Cardiac fibroblast (primary cell): ENCODE measurements at places on chromosomes 7 and 10.
A peak's percentile ranks its signal among the peaks of the same experiment; 100 is the strongest.

DNA sequence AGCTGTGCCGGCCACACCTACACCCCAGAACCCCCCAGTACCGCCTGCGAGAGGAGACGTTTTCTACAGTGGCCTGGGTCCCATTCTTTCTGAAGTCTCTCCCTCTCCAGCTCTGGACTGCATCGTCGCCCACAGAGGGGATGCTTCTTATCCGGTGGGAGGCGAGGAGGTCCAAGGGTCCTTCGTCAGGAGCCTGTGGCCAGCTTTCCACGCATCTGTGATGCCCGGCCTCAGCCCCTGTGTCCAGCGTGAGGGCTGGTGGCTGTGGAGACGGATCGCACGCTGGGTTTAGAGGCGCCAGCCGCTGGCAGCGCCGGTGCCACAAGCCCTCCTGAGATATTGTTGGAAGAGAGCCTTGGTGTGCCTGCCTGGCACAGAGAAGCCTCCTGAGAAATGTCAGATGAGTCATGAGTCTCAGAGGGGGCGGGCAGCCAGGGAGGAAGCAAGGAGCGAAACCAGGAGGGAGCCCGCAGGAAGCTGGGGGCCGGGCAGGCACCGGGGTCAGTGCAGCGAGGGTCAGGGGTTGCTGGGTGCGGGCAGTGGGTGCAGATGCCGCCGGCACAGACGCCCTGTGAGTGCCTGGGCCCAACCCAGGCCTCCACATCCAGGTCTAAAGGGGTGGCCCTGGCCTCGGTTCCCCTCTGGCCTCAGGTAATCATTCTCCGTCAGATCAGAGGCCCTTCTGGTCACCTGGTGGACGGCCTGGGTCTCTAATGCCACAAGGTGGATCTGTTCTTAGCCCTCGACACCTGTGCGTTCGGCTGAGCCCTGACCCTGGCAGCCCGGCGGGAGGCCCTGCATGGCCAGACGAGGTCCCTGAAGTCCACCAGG is 86.0 kb upstream of the DIP2C start:
- DNase-seq = peak; percentile 31

DNA sequence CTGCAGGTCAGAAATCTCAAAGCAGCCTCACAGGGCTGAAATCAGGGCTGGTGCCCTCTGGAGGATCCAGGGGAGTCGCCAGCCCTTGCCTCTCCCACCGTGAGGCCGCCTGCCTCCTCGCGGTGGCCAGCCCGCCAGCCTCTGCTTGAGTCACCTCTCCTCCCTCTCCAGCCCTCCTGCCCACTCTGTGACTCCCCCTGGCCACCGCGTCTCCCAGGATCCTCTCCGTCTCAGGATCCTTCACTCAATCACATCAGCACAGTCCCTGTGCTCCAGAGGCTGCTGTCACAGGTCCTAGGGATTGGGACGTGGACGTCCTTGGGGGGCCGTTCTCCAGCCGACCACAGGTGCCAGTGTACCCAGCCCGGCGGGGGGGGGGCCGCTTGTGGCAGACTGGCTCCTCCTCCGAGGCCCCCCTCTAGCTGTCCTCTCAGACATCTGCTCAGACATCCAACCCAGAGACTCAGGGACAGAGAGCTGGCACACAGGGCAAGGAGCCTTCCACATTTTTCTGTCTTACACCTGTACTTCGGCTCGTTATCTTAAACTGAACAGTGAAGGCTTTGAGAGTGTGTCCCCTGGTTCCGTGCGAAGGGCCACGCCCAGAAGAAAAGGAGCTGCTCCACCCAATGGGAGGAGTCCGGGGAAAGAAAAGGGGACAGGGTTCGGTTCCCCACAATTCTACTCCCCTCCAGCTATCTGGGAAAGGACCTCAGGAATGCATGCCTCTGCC is 9.4 kb upstream of the PPP2R2D start:
- no peak for DNase-seq

GRCh38 chr7:137446025-137446424 is 102.5 kb upstream of the PTN start:
- peak; percentile 18 for DNase-seq

DNA sequence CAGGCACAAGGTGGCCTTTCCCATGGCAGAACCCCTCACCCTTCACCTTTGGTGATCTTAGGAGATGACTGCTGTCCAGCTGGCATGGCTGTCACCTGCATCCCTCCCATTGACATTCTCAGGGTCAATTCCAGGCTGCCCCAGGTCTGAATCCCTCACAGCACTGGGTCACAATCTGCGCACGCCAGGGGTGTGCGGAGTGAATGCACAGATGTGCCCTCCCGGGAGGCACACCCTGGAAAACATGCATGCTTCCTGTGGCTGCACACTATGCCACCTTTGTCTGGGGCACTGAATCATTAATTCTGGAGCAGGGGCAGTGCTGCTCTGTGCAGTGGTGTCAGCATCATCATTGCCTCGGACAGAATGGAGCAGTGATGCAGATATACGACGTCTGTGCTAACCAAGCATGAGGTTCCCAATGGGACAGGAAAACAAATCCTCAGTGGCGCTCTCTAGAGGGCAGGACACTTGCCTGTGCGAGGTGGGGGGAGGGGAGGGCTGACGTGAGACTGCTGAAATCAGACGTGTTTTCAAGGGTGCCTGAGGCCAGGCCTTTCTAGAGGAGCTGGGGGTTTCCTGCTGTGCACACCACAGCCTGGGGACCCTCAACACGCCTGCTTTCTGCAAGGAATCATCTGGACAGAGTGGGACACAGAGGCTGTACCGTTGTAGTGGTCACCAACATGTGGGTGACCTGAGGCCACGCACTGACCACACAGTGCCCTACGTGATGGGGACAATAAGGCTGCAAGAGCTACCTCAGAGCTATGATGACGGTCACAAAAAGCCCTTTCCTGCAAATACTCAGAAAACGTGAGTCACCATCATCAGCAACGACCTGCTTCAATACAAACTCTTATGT is 77.9 kb downstream of the HIPK2 start:
- DNase-seq = no peak

DNA sequence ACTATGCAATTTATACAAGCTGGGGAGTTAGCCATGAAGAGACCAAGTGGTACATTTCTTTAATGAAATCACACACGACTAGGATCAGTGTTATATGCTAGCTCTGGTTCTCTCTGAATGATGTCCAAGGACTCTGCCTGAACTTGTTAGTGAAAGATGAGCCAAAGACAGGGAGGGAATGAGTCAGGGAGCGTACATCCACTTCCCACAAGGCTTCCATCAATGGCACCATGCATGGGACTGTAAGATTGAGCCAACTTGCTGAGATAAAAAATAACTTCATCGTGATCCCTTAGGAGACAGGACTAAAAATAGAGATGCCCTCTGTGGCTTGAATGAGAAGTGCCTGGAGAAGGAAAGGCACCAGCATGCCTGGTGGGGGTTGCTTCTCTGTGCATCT is 629.7 kb downstream of the ACTR3B start:
- DNase-seq = no peak

DNA sequence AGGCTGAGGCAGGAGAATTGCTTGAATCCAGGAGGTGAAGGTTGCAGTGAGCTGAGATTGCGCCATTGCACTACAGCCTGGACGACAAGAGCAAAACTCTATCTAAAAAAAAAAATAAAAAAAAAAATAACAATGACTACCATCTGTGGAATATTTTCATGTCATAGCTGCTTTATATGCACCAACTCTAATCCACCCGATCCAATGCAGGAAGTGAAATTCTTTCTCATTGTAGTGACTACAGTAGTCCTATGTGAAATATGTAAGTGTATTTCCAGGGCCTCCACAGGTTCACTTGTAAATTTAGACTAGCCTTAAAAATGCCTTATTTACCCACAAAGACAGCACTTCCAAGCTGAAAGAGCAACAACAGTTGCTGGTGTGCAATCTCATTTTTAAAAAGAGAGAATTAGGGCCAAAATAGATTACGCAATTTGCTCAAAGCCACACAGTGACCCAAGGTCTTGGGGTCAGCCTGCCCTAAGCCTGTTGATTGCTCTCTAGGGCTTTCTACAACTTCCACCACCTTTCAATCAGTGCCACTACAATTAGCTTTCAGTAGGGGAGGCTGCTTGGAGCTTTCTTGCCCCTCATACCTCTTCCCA is 25.8 kb upstream of the EGFR start:
- peak; percentile 66 for DNase-seq

- no peak for DNase-seq
These were observed 107.4 kb upstream of the KLF14 start for GRCh38 chr7:130841416-130841815.
